ENCODE measurements at places on chromosomes 6 and 20.

GRCh38 chr6:135185483-135185882 is 4.4 kb downstream of the MYB start:
- no peak for DNase-seq

DNA sequence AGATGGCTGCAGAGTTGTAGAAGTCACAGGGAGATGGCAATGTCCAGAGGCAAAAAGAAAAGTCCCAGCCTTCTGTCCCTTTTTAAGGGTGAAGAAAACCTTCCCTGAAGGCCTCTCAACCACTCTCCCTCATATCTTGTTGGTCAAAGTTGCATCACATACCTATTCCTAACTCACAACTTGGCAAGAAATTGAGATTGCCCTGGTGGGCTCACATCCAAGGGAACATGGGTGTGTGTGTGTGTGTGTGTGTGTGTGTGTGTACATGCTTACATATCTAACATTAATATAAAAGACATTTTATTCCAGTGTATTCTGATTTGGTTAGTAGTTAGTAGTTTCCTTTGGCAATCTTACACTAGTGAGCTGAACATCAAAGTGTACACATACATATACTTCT is 144.3 kb upstream of the SALL4 start:
- DNase-seq: no peak

- DNase-seq: peak; percentile 21
Measured at GRCh38 chr6:28996844-28997510, 8.1 kb downstream of the ZNF311 start.

- no peak for DNase-seq
Measured at GRCh38 chr6:111970426-111970825, 83.5 kb upstream of the CCN6 start.

All from HFFc6 (cell line).